ENCODE measurements at places on chromosomes 1 and 21.

DNA sequence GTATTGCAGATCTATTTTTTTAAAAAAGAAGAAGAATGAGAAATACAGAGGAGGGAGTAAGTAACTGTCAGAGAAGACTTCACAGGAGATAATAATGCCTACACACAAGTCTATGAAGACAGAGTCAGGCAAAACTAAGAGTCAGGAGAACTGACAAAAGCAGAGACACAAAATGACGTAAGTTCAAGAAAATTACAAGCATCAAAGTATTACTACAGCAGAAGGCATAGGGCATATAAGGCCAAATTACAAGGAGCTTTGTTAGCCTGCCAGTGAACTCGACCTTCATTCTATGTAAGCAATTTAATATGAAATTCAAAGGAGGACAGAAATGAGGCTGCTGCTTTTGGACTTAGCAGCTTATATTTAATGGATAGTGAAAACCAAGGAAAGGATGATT lies 23.7 kb downstream of the FAF1 start:
- no peak for DNase-seq

DNA sequence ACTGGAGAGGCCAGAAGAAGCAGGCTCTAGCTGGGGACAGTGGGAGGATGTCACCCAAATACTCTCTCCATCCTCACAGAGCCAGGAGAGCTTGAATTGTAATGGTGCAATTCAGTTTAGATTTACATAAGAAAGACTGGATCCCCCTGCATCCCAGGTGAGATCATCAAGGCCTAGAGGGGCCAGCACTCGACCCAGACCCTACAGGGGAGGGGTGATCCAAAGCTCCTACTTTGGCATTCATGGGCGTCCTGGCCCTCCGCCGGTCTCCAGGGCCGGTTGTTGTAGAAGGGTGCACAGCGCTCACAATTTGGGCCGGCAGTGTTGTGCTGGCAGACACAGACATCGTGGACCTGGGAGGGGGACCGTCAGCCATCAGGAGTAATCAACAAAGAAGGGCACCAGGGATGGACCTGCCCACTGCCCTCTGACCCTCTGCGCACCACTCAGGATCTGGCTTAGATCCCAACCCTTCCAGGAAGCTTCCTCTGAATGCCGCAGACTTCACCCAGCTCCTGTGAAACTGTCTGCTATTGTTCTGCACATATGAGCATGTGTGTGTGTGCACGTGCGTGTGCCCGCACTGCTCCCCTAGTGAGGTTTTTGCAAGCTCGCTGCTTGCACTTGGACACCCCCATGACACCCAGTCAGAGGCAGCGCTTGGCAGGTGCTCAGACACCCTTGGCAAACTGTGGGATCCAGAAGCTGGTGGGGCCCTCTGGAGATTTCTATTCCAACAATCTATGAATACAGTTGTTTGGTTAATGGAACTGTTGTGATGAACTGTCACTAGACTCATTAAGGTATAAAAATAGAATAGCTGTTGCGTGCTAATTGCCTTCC lies 21.6 kb downstream of the LAMB3 start:
- DNase-seq: no peak

DNA sequence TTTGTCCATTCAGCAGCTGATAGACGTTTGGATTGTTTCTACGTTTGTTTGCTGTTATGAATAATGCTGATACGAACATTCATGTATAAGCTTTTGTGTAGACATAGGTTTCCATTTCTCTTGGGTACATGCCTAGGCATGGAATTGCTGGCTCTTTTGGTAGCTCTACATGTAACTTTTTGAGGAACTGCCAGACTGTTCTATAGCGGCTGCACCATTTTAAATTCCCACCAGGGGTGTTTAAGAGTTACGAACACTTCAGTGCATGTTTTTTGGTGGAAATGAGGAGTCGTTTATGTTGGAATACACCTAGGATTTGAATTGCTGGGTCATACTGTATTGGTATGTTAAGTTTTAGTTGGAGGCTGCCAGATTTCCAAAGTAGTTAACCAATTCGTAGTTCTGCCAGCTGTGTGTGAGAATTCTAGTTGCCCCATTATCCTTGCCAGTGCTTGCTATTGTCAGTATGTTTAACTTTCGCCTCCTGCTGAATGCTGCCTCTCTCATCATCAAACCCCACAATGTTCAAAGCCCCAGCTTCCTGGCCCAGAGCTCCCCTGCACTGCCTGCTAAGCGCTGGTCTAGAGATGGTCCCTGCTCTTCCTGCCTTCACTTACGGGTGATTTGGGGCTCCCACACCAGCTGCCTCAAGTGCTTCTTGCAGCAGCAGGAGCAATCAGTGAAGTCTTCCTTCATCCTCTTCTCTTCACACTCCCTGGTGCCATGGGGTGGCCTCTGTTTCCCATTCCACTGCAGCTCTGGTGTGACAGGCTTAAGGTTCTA lies 81.0 kb downstream of the MAN1C1 start:
- no peak for DNase-seq

DNA sequence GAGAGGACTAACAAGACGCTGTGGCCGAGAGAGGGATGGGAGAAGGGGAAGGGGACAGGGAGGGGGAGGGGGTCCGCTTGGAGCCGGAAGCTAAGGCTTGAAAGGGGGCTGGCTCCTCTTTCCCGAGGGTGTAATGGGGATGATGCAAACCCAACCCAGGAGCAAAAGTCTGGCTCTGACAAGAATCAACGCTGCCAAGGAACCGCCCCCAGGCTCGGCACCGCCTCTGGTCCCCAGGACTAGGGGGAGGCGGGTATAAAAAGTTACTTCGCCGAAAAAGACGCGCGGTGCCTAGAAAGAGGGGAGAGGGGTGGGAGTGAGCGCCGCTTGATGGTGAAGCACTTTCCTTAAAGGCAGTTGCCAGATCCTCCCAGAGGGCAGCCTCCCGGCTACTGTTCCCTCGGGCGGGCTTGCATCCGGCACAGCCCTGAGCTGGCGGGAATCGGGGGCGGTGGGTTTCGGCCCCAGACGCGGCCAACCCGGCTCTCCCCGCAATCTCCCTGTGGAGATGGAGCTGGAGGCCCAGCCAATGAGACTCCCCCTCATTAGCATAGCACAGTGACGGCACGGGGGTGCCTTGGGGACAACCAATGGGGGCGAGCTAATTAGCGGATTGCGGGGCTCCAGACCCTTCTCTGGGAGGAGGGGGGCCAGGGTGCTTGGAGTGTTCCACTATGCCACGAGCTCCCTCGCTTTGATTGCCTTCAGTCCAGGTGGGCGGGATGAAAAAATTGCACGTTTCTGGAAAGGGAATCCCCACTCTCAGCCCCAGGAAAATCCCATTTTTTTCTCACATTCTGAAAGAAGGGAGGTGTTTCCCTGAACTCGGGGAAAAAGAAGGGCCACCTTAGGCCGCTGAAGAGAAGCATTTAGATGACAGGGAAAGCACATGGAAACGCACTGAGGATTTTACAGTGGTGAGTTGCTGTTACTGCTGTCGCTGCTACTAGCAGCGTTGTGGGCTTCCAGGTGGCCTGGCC lies at the start of gene KCNT2:
TSS of gene KCNT2 (minus strand) at position 51 of the 980 bp plus-strand sequence. CDS start 131 bp downstream, outside the sequence.
- DNase-seq: peak; percentile 2

DNA sequence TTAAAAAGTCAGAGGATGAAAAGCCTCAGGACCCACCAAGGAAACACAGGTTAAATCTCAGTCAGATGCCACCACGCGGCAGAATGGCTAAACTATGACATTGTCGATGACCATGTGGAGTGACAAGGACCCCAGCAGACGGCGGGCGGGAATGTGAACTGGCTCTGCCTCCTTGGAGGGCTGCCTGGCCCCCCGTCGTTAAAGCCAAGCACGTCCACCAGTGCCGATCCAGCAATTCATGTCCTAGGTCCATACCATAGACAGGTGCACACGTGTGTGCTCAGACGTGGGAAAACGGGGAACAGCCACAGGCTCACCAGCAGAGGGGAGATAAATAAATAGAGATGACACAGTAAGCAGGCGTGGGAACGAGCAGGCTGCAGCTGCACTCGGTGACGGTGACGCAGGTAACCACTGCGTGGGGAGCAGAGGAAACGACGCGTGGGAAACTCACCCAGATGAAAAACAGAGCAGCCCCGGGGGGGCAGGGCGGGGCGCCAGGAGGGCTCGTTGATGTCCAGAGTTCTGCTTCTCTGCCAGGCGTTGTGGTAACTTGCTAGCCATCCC lies 28.3 kb upstream of the PCBP3 start:
- DNase-seq: peak; percentile 85
